SHP77 (cell line): ENCODE measurements at places on chromosomes 2 and 18.

DNA sequence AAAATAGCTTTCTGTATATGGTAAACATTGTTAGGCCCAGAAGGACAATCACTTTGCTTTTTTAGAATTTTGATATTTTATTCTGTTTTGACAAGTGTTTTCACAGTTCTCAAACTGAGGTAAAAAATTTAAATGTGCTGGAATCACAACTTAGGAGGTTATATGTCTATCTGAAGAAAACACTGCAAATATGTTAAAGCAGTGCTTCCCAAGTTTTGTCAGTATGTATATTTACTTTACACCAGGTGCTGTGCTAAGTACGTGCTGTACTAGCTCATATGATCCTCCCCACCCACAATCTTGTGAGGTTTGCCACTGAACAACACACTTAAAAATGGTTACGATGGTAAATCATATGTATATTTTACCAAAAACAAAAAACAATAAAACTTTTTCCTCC is 124.2 kb downstream of the CABYR start:
- DNase-seq = no peak

- DNase-seq = peak; percentile 1
Observed at GRCh38 chr2:157441072-157441454, 2.8 kb downstream of the CYTIP start.

DNA sequence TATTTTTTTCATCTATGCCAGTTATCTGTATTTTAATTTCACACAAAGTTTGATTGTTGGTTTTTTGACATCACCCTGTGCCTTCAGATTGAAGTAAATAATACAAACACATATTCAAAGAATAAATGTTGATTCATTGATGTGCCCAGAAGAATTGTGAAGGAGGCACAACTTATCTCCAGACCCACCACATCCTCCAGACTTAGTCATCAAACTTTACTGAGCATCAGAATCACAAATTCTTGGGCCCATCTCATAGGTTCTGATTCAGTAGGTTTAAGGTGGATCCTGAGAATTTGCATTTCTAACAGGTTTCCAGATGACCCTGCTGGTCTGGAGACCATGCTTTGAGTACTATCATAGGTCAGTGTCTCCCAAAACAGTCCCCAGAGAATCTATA is 82.8 kb upstream of the PIK3C3 start:
- DNase-seq = no peak

GRCh38 chr18:49621301-49621700 is 59.4 kb downstream of the LIPG start:
- DNase-seq = no peak

GRCh38 chr2:63484901-63485300 is 103.4 kb downstream of the WDPCP start:
- DNase-seq = no peak

- no peak for DNase-seq
Observed at GRCh38 chr2:193496786-193497185, 1302.1 kb upstream of the TMEFF2 start.

- no peak for DNase-seq
Observed at GRCh38 chr2:81163583-81163982, 859.0 kb upstream of the LRRTM1 start.

DNA sequence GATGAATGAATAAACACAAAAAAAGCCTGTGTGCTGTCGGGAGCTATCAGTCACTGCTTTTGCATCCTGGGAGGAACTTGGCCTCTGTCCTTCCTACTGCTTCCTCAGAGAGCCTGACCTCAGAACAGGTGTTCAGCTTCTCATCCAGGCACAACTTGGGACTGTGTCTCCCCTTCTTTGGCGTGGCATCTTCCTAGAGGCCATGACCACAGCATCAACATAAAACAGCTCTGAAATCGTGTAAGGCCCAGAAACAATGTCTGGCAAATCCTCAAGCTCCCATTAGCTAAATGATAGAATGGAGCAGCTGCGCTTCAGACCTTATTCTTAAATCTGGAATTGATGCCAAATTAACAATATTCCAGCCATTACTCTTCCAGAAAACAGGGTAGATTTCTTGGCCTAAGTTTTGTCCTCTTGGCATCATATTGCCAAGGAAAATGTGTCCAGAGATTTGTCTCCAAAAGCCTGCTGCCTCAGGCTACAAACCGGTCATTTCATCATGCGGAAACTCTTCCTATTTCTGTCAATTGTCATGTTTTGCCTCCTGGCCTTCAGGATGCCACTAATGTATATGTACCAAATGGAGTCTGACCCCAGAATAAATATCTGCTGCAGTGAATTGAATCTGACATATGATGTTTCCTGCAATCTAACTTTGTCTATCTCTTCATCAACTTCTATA is 53.2 kb upstream of the RAB27B start:
- DNase-seq = no peak

GRCh38 chr18:46449033-46449432 is 208.0 kb downstream of the LOXHD1 start:
- no peak for DNase-seq

- DNase-seq = no peak
Observed at GRCh38 chr2:119836455-119837142, 76.9 kb downstream of the PTPN4 start.

DNA sequence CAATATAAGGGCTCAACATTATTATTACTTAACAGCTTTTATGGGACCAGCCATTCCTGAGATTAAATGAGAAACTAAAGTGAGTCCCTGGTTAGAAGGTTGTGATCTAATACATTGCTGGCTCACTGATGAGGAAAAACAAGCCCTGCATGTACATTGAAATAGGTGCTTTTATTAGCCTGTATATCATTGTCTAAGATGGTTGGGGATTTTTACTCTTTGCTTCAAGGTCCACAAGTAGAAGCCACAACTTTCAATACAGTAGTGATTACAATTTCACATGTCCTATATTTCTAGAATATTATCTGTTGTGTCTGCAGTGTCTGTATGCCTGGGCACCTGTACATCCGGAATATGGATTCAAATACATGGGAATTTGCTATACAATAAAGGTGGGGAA is 104.1 kb upstream of the FZD5 start:
- no peak for DNase-seq

DNA sequence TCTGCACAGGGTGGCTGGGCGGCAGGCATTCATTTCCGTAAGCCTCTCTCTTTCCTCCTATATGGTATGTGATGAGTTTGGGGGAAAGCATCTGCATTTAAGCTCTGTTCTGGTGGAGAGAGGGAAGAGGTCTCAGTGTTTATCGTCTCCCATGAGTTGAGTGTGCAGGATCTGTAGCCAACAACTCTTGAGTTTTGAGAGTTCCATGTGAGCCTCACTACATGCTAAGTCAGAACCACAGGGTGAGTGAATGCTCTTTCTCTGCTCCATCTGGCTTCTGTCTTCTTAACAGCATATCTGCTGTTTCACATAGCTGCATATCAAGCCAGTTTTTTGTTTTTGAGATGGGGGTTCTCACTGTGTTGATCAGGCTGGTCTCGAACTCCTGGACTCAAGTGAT is 22.7 kb downstream of the RAB31 start:
- no peak for DNase-seq

GRCh38 chr18:48932462-48932818 is 18.3 kb downstream of the SMAD7 start:
- no peak for DNase-seq

- DNase-seq = no peak
Observed at GRCh38 chr2:135904341-135904989, 28.2 kb upstream of the MCM6 start.

DNA sequence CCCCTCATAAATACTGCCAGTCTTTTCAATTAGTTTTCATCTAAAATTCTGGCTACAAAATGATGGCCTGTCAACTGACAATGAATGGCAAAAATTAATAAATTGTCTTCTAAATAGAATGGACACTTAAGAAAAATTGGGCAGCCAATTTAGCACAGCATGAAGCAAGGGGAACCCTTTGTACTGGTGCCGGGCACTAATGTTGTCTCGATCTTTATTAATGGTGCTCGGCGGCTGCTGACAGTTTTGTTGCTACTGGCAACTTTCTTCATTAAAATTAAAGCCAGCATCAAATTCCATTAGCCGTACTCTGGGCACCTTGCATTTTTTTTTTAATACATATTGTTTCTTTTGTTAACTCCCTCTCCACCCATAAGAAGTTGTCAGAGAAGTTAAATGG is 309.3 kb downstream of the GBX2 start:
- no peak for DNase-seq

- no peak for DNase-seq
Observed at GRCh38 chr2:241598061-241598460, 38.9 kb downstream of the THAP4 start.

DNA sequence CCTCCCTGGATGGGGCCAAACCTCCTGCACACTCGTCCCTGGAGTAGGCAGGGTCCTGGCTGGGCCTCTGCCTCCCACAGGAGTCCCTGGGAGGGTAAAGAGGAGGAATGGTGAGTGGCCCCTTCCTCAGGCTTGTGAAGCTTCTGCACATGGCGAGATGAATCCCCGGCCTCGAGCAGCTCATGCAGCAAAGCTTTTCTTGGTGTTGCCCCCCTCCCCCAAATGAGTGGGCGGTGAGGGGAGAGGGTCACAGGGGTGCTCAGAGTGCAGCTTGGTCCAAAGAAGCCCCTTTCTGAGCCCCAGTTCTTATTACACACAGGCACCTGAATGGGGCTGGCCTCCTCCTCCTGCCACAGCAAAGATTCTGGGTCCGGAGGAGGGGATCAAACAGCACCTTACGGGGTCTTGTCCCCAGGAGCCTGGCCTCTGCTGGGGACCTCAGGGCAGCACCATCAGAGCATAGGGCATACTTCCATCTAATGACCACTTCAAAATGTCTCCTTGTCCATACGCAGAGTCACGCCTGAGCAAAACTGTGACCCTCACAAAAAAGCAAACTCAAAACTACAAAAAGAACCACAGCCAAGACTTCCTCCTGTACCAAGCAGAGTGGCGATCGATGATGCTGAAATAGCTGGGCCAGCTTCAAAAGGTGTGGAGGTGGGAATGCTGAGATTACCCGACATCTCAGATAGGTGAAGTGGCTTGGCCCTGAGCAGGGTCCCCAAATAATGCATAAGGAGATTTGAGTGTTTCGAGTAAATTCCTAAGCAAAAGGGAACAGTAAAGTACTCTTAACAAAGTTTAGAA is 148.4 kb upstream of the TWIST2 start:
- no peak for DNase-seq

GRCh38 chr18:55301824-55302166 is 286.2 kb downstream of the TCF4 start:
- no peak for DNase-seq
